ENCODE measurements at places on chromosomes 2 and 18.
A peak's percentile ranks its signal among the peaks of the same experiment; 100 is the strongest.

GRCh38 chr2:79824086-79824786, 311.4 kb downstream of the CTNNA2 start:
- DNase-seq: no peak

DNA sequence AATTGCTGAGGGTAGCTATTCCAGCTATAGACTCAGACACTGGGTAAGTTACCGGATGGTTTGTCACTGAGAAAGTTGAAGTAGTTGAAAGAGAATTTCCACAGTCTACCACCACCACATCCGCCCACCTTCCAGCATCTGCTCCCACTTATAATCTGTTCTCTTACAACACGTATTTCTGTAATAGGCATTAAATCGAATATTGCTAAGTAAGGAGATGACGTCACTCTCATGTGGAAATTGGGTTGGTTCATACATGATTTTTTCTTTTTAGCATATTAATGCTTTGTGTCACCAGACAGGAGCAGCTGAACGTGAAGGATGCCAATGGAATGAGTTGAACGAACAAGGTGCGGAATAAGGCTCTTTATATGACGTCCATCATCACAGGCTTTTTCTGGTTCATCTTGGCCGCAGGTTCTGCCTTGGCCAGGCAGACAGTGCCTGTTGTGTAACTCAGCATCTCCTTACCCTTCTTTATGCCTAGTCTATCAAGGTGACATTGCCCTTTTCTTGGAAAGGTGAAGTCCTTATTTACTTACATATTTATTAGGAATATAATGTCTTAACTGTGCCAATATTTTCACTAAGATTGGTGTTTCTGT, 45.9 kb downstream of the THUMPD2 start:
- no peak for DNase-seq

- no peak for DNase-seq
Observed at GRCh38 chr18:59505356-59505755, 146.3 kb upstream of the LMAN1 start.

- no peak for DNase-seq
Observed at GRCh38 chr2:234363647-234364294, 133.1 kb downstream of the ARL4C start.

DNA sequence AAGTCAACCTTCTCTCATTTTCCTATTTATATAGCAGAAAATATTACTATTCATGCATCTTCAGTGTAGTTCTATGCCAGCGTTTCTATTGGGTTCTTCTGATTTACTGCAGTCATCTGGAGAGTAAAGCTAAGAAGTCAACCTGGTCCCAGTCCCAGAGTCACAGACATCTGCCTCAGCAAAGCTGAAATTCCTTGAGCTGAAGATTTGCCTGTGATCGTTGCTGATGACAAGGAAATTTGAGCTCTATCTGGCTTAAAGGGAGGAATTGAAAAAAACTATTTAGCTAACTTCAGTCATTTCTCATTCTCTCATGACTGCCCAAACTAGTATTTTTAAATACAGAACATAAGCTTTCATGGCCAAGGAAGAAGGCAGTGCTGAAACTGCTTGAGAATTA, 45.7 kb downstream of the RND3 start:
- no peak for DNase-seq

GRCh38 chr2:170394641-170395387, 216.9 kb downstream of the MYO3B start:
- peak; percentile 17 for DNase-seq
